ENCODE measurements at places on chromosomes 6 and 20. TPM values are rescaled to one million over a fixed set of nuclear protein-coding genes. Genes with fewer than 3 reads are reported as not detected.

PFDN6 gene
- 46.4 TPM for total RNA-seq

LTB gene
- not detected for total RNA-seq

GABRR1 gene
- total RNA-seq = not detected

CALHM5 gene
- 8.7 TPM for total RNA-seq

RNF182 gene
- 0.28 TPM for total RNA-seq

PRRC2A gene
- 18.6 TPM for total RNA-seq

GNAS-AS1 gene
- total RNA-seq = 1.2 TPM
